RPMI7951 (cell line): ENCODE measurements at places on chromosomes 7 and 10.

GRCh38 chr7:45066409-45066808 is 22.4 kb downstream of the NACAD start:
- DNase-seq: no peak

DNA sequence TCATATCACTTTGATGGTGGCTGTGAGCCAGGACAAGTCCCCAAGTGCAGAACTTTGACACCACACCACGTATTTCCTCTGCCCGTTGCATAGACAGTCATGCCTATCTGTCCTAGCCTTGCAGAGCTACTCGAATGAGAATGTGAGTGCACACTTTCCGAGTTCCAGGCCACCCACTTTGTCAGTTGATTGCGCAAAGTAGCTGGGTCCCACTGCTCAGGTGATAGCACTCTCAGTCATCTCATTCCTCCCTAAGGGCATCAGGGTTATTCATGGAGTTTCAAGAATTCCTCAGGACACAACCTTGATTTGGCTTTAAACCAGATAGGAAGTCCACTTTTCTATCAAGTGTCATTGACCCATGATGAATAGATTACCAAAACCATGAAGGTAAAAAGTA is 19.3 kb downstream of the LSM5 start:
- DNase-seq: no peak

GRCh38 chr7:90624225-90624911 is 28.2 kb downstream of the CDK14 start:
- DNase-seq: no peak

- peak; percentile 74 for DNase-seq
Measured at GRCh38 chr10:43105102-43105955, 28.5 kb downstream of the RET start.

GRCh38 chr10:70458329-70459060 is 17.0 kb upstream of the NODAL start:
- DNase-seq: peak; percentile 73

DNA sequence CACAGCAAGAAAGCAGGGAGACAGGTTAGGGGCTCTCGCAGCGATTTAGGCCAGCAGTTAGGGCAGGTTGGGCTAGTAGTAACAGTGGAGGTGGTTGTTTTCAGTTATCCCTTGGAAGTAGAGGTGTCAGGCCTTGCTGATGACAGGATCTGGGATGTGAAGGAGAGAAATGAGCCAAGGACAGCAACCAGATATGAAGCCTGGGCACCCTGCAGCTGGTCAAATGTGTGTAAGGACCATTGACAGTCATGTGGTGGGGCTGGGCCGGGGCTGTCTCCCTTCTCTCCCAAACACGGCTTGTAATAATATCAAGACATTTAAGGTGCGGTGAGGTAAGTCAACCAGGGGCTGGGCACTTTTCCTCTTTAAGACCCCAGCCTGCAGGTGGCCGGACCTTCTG is 112.5 kb upstream of the IGFBP3 start:
- no peak for DNase-seq

DNA sequence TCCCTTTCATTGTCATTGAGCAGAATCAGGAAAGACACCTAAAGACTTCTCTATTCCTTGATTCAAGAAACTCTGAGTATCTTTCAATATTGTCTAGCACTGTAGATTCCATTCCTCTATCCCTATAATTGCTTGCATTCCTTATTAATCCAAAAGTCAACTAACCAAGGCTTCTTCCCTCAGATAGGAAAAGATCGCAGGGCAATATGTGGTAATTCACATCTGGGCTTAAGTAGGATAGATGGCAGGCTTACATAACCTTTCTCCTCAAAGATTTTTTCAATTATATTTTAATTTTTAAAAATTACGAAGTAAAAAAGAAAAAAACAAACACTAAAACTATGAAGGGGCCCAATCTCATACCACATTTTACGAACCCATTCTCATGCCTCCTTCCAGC is 7.1 kb upstream of the ARHGAP21 start:
- DNase-seq: no peak

GRCh38 chr10:55668326-55668922 is 692.6 kb downstream of the ZWINT start:
- DNase-seq: no peak

- no peak for DNase-seq
Measured at GRCh38 chr7:106139265-106140251, 27.4 kb upstream of the SYPL1 start.

GRCh38 chr7:18210377-18210776 is 182.7 kb upstream of the PRPS1L1 start:
- DNase-seq: no peak

- DNase-seq: peak; percentile 78
Measured at GRCh38 chr7:49324707-49325106, 400.4 kb downstream of the CDC14C start.

DNA sequence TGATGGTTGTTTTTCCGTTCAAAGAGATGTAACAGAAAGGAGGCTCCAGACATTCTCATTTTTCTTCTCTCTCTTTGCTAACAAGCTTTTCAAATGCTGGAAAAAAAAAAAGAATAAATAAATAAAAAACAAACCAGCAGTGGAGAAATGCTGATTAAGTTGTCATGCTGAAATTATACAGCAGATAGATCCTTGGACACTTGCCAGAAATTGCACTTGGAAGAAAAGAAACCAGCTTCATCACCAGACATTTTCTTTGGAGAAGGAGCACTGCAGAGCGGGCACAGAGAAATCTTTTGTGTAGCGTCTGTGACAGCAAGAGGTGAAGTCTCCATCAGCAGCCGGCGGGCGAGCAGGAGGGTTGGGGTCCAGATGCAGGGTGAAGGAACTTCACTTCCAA is 55.8 kb downstream of the CLRN3 start:
- no peak for DNase-seq

GRCh38 chr10:75137533-75138438 is 26.3 kb downstream of the SAMD8 start:
- peak; percentile 42 for DNase-seq

DNA sequence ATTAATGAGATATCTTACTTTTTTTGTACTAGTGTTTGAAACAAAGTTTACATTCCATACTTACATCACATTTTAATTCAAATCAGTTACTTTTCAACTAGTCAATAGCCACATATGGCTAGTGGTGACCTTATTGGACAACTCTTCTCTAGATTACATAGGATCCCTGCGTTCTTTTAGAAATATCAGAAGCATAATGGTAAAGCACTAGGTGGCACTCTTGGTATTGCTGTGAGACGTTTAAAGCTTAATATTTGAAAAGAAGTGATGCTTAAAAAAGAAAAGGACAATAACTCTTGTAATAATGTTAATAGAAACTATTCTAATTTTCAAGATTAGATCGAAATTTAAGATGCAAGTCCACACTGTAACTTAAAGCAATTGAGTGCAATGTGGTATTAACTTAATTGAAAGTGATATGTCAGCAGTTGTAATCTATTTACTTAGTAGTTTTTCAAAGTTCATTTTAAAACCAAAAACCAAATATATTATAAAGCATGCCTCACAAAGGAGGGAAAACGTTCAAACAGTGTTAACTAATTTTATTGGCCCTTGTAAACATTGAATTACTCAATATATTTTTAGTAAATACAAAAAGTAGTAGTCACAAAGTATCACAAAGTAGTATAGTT is 339.1 kb downstream of the ATRNL1 start:
- no peak for DNase-seq

DNA sequence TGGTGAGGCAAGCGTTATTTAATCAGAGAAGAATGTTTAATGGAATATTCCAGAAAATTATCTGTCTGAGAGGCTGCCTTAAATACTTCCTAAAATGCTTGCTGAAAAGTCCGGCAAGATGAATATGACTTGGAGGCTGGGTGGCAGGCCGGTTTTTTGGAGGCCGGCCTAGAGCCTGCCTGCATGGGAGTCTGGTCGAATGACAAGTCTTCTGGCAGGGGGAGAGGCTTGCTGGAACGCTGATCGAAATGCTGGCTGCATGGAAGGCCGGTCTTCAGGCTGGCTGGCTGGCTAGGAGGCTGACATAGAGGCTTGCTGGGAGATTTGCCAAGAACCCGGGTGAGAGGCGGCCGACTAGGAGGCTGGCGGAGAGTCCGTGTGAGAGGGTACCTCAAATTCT is 135.7 kb downstream of the OR13A1 start:
- DNase-seq: no peak

DNA sequence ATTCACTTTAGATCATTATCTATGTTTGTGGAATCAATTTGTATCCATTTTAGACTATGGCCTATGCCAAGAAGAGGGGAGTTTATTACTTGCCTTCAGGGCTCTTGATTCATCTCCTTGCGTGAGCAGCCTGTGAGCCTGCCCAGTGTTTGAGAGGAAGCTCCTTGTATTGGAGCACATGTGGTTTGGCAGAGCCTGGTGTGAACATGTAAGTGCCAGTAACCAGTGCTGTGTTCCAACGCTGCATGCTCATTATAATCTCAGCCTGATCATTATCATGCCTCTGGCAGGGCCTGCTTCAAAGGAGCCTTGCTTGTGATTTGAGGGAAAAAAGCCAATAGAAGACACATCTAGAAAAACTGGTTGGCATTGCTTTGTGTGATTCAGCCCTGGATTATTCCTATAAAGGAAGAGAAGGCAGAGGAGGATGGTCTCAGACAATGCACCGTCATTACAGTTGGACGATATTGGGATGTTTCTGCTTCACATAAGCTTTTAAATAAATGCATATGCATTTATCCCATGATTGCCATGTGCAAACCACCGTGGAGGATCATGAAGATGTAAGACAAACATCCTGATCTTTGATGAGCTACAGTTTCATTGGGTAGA is 203.4 kb upstream of the AHR start:
- peak; percentile 100 for DNase-seq

GRCh38 chr7:95691464-95691863 is 80.9 kb upstream of the DYNC1I1 start:
- DNase-seq: no peak

- DNase-seq: no peak
Measured at GRCh38 chr7:16929146-16929762, 47.5 kb upstream of the AGR3 start.
